ENCODE measurements at places on chromosomes 4 and X.

GRCh38 chr4:6275898-6276806 is 6.5 kb downstream of the WFS1 start:
- no peak for DNase-seq

- no peak for DNase-seq
Observed at GRCh38 chr4:159765382-159765781, 662.5 kb downstream of the RAPGEF2 start.

GRCh38 chr4:169417629-169418282 is 147.0 kb upstream of the SH3RF1 start:
- no peak for DNase-seq

DNA sequence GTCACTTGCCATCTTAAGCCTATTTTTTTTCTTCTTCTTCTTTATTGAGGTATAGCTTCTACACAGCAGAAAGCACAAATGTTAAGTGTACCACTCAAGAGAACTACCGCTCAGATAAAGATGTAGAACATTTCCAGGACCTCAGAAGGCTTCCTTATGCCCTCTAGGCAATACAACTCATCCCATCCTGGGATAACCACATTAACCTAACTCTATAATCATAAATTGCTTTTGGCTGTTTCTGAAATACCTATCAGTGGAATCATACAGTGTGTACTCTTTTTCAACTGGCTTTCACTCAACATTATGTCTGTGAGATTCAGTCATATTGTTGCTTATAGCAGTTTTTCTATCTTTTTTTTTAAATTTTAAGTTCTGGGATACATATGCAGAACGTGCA is 51.7 kb downstream of the ARFIP1 start:
- no peak for DNase-seq

GRCh38 chr4:115687052-115687755 is 573.8 kb upstream of the NDST4 start:
- DNase-seq = no peak

DNA sequence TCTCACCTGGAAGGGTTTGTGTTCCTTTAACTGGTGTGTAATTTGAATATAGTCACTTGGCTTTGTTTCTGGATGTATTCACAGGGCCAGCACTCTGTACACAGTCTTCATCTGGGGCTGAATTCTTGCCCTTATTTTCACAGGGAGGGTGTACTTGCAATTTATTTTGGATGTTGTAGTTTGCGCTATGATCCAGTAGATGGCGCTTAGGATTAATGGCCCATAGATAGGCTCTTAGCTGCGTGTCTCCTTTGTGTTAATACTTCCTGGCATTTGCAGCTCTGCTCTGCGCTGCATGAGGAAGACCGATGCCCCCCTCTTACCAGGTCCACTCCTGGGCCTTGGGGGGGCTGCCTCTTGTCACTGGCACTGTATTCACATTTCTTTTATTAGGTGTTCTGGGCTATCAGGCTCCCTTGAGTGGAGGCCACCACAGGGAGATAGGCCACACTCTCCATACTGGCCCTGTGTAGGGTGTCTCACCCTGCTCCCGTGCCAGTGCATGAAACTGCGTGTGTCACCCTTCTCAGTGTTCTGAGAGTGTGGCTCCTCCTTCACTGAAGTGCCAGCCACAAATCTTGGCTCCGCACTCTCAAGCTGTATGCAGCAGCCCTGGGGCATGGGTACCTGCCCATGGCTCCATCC is 562.2 kb downstream of the ZIC3 start:
- DNase-seq = no peak

- no peak for DNase-seq
Observed at GRCh38 chrX:374596-374995, 12.1 kb downstream of the PPP2R3B start.
